Jurkat, Clone E6-1 (cell line): ENCODE measurements at places on chromosomes 1 and 21.

GRCh38 chr1:2322065-2322571 is 69.2 kb downstream of the MORN1 start:
- no peak for DNase-seq

GRCh38 chr21:27466140-27466539 is 499.3 kb upstream of the ADAMTS5 start:
- DNase-seq: no peak

GRCh38 chr1:180415985-180416633 is 86.3 kb downstream of the ACBD6 start:
- DNase-seq: peak; percentile 46

DNA sequence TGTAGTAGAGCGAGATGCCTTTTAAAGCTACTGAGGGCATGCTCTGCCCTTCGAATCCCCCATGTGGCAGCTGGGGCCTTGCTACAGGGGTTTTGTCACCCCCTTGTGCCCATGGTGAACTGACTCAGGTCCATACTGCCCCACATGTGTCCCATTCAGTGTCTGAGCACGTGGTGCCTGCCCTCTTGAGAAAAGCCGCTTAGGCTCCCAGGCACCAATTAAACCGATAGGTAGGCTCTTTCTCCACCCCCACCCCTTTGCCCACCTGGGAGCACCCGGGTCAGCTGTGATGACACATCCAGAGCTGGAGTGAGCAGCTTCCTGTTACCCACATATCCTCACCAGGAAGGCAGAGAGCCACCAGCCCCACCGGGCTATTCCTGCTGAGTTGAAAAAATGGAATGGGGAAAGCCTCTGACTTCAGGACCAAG is 30.5 kb downstream of the TMCC2 start:
- DNase-seq: no peak

GRCh38 chr1:95180371-95180770 is 53.6 kb upstream of the RWDD3 start:
- no peak for DNase-seq
